Activated T-helper 1 cell treated with anti-CD3 and anti-CD28 coated beads, Interleukin-2, amount 50 U/mL, for 16 hours (primary cell): ENCODE measurements at places on chromosomes 4 and X.

- DNase-seq: no peak
Observed at GRCh38 chr4:58042176-58042575, 932.0 kb upstream of the IGFBP7 start.

- DNase-seq: no peak
Observed at GRCh38 chr4:46977245-46977644, 16.1 kb downstream of the GABRA4 start.

- no peak for DNase-seq
Observed at GRCh38 chr4:95087657-95088455, 330.1 kb downstream of the BMPR1B start.

- DNase-seq: no peak
Observed at GRCh38 chrX:49192722-49193328, 6.7 kb upstream of the PRICKLE3 start.

DNA sequence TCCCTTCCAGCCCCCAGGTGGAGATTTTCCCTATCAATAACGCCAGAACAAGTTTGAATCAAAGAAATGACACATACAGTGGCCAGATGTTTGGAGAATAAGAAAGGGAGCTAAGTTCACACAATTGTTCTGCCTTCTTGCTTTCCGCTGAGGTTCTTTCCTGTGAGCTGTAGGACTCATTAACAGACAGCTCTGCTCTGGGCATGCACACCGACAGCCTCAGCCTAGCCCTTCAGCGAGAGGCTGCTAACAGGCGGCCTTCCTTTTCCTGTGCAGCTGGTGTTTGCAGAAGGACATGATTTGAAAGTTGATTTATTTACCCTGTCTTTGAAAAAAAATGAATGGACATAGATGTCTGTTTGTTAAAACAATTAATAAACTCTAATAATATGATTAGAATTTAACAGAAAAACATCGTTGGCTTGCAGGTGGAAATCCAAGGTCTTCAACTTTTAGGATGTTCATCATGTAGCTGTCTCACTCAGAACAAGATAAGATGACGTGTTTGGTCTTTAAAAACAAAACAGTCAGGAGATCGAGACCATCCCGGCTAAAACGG lies 183.3 kb downstream of the KDR start:
- DNase-seq: no peak

GRCh38 chrX:9515973-9516538 lies 51.2 kb downstream of the TBL1X start:
- no peak for DNase-seq

- DNase-seq: no peak
Observed at GRCh38 chrX:32871636-32872035, 339.7 kb downstream of the DMD start.

- no peak for DNase-seq
Observed at GRCh38 chr4:21872101-21872500, 76.5 kb downstream of the KCNIP4 start.

DNA sequence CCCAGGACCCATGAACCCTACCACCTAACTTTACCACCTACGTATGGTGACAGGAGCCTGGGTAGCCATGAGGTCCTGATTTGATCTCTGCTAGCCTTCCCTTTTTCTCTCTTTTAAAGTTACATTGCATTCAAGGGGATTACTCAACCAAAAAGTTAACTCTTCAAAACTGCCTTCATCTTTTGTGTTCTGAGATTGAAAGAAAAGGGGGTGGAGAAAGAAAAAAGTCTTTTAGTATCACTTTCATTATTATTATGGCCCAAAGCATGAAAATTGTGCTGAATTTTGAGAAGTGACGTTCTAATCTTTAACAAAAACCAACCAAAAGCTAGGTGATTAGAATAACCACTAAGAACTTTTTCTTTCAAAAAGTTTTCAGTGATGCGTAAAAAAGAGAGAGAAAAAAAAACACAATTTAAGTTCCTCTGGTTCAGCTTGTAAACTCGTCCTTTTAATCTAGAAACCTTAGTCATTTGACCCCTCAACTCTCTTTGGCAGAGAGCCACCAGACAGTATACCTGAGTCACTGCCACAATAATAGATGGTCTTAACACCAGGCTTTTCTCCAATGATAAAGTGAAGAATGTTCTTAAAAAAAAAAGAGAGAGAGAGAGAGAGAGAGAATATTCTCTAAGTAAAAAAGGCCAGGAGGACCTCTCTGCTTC lies 347.4 kb upstream of the FGF13 start:
- no peak for DNase-seq

DNA sequence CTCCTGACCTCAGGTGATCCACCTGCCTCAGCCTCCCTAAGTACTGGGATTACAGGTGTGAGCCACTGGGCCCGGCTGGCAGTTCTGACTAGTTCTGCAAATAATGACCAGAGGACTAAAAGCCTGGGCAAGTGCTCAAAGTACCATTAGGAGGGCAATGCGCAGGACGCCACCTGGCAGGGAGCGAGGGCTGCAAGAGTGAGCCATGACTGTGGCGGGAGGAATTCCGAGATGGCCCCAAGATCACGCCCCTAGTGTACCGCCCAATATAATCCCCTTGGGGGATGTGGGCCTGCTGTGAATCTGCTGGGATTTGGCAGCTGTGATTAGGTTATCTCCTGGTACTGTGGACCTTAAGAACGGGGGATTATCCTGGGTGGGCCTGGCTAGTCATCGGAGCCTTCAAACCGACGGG lies 26.2 kb upstream of the GPR78 start:
- DNase-seq: no peak

DNA sequence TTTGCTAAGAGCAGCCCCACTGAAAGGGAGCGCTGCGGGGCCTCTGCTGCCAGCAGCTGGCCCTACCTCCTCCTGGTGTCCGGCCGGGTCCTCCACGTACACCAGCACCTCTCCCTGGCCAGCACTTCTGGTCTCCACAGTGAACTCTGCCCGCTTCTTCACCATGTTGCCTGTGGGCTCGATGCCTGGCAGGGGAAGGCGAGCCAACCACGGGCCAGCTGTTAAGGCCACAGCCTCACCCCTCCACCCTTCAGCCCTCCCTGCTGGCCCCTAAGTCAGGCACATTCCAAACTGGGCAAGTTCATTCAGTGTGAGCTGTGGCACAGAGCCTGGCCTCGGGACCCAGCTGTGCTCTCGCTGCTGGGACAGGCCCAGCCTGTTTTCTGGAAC lies 7.8 kb downstream of the FLNA start:
- DNase-seq: no peak

DNA sequence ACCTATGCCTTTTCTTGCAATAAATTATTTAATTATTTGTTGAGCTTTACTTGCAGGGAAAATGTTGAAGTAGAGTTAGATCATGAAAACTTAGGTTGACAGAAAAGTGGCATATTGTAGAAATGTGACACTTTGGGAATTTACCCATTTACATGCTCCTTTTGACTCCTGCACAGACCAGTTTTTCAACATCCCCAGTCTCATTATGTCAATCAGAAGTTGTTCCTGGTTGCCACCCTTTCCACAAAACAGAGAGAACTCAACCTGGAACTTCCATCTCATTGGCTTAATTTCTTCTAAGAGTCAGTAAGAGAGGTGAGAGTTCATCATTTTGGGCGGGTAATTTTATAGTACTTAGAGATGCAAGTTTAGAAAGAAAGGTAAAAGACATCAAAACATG lies 284.6 kb upstream of the ANKRD50 start:
- DNase-seq: no peak

- DNase-seq: no peak
Observed at GRCh38 chr4:173272996-173273395, 61.2 kb downstream of the HMGB2 start.

DNA sequence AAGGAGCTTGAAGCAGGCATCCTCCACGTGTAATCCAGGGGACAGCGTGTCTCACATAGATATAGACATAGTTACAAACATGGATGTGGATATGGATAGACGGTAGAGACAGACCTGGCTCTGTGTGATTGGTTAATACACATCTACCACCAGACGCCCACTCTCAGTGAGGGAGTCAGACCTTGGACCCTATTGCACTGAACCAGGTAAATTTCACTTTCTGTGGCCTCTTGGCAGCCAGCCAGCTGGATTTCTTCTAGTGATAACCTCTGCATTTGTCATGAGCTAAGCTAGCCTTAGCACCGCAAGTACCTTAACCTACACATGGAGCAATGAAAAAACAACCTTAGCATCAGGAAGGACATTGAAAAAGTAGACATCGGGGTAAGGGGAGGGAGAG lies 79.2 kb upstream of the ACSL4 start:
- no peak for DNase-seq

GRCh38 chr4:115152965-115153364 lies 39.5 kb upstream of the NDST4 start:
- DNase-seq: no peak
